ENCODE measurements at places on chromosomes 6 and 20. TPM values are rescaled to one million over a fixed set of nuclear protein-coding genes. Genes with fewer than 3 reads are reported as not detected.

DNA sequence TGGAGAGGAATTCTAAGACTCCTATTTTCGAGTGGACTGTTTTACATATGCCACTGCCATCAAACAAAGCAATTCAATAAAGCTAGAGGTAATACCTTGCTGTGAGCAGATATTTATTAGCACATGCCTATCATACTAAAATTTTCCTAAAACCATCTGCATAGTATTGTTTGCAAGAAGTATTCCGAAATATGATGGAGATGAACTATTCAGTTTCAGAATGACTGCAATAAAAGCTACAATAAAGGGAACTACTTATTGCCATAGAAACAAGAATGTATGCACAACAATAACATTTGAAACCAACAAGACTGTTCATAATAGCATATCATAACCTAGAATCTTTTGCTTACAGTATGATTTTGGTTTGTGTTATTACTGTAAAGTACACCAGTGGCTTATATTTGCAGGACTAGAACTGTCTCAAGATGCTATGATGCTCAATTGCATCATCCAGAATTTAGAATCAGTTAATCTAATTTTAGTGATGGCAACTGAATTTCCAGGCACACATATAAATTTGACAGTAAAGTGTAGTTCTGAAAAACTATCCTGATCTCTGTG is 144.3 kb downstream of the GRIK2 start:
- DNase-seq: no peak

Gene SAMD5
- not detected for total RNA-seq

DNA sequence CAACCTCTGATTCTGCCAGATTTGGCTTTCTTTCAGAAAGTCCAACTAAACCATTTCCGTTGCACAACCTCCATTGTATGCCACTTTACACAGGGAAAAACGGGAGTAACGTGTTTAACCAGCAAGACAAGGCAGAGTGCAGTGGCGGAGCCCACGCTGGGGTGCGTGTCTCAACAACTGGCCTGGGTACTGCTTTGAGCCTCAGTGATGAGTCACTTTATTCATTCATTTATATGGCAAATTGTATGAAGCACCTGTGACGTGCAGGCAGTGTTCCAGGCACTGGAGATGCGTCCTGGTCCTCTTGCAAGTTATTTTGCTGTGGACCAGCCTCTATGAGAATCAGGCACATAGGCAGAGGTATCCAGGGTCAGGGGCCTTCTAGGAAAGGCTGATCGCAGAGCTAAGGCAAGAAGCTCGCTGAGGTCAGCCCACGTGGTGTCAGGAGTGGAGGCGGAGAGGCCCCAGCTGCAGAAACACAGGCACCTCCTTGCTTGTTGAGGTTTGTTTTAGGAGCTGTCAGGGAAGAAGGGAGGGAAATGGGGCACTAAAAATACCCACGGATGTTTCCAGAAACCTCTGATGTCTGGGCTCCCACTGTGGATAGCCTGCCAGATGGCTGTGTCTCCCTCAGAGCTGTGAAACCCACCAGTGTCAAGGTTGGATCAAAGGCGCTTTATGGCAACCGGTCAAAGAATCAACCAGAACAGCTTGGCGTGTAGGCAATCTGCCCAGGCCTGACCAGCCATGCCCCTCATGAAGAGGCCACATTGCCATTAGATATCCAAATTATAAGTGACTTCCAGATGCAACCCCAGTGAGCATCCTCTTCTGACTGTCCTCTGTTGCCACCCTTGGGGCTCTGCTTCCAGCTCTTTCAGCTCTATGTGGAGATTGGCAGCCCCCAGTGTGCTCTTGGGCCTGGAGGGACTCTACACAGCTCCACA is 157.2 kb downstream of the CD83 start:
- DNase-seq: no peak

Gene BEND6
- total RNA-seq: not detected

- DNase-seq: no peak
These were observed 210.0 kb upstream of the SNX9 start for GRCh38 chr6:157613011-157613522.

- no peak for DNase-seq
These were observed 63.8 kb downstream of the HECA start for GRCh38 chr6:139198529-139199288.

Gene OARD1
- 44.2 TPM for total RNA-seq

Measured in activated naive CD8-positive, alpha-beta T cell treated with anti-CD3 and anti-CD28 coated beads for 36 hours (primary cell).